KG1 (cell line): ENCODE measurements at places on chromosomes 11 and 22.

DNA sequence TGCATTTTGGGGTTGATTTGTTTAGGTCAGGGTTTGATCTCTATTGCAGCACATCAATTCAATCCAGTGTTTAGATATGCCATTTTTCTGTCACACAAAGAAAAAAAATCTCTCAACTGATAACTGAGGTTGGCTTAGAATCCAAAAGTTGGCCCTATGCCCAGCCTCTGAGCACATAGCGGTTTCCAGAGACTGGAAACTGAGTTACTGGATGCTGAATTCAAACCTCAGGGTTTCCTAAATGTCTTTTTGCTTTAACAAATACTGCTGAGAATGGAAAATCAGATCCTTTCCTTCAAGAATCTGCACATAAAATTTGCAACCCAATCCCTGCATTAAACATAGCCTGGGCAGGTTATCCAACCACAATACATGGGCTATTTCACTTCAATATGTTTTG lies 4.0 kb downstream of the P4HA3 start:
- no peak for DNase-seq

- no peak for DNase-seq
Observed at GRCh38 chr22:32378707-32379272, 21.1 kb downstream of the RFPL3 start.

DNA sequence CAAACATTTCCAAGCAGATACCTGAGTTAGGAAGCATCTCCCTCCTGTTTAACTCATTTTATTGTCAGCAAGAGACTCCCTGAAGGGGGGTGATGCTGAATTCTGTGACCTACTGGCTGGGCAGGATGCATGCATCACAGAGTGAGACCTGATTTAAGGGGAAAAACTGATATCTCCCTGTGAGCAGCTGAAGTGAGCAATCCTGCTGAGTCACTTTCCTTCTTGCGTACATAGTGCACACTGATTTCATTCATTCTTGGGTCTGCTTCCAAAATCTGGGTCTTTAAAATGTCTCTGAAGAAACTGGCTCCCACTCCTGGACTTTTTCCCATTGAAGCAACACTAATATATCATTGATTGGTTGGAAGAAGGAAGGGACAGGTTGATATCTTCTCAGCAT lies 23.3 kb downstream of the P4HA3 start:
- no peak for DNase-seq

DNA sequence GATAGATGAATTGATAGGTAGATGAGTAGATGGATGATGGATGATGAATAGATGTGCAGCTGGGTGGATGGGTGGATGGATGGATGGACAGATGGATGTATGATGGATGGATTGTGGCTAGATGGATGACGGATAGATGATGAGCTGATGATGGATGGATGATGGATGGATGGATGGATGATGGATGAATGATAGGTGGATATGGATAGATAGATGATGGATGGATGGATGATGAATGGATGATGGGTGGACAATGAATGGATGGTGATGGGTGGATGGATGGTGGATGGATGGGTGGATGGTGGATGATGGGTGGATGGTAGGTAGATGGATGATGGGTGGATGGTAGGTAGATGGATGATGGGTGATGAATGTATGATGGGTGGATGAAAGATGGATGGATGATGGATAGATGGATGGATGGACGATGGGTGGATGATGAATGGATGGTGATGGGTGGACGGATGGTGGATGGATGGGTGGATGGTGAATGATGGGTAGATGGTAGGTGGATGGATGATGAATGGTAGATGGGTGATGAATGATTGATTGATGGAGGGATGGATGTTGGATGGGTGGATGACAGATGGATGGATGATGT lies 1261.7 kb downstream of the BRD1 start:
- no peak for DNase-seq

DNA sequence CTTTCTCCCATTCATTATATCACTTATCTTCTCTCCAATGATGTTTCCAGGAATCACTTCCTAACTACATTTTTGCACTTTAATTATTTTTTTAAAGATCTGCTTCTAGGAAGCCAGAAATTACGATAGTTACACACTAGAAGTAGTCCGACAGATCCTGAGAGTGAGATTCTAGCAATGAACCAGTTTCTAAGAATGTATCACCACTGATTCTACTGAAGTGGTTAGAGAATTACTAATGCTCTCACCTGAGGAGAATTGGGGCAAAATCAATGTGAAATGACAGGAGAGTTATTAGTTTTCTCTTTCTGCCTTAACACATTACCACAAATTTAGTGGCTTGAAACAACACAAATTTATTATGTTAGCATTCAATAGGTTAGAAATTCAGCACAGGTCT lies 241.2 kb downstream of the CASP12 start:
- DNase-seq: no peak

GRCh38 chr11:118008271-118008911 lies 22.2 kb downstream of the IL10RA start:
- no peak for DNase-seq

- no peak for DNase-seq
Observed at GRCh38 chr11:36417154-36417553, 92.9 kb downstream of the TRAF6 start.

- DNase-seq: no peak
Observed at GRCh38 chr11:25838918-25839625, 492.9 kb upstream of the ANO3 start.

- no peak for DNase-seq
Observed at GRCh38 chr11:83023410-83023809, 48.3 kb downstream of the RAB30 start.

GRCh38 chr11:107683807-107684206 lies 28.0 kb downstream of the SLN start:
- no peak for DNase-seq

DNA sequence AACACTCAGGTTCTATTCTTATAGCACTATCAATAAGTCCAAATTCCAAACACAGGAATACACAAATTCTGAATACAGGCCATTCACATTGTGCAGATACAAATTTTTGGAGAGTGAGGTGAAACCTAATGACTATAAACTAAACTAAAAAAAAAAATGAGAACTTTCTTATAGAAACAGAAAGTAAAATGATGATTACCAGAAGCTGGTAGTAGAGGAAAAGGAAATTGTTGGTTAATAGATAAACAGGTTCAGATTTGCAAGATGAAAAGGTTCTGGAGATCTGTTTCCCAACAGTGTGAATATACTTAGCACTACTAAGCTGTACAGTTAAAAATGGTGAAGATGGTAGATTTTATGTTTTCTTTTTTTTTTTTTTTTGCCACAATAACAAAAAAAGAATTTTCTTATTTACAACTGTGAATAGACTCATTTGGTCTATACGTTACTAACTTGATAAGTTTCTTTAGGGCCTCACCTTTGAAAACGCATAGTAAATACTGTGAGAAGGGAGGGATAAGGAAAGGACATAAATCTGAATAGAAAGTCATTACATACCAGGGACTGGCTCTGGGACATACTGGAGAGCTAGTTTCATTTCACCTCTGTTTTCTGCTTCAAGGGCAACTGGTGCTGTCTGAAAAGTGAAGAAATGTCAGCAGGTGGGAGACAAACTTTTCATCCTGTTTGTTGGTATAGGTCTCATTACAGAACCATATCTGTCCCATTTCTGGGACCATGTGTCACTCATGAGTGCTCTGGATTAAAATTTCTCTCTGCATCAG lies 14.2 kb upstream of the CCDC89 start:
- DNase-seq: no peak

DNA sequence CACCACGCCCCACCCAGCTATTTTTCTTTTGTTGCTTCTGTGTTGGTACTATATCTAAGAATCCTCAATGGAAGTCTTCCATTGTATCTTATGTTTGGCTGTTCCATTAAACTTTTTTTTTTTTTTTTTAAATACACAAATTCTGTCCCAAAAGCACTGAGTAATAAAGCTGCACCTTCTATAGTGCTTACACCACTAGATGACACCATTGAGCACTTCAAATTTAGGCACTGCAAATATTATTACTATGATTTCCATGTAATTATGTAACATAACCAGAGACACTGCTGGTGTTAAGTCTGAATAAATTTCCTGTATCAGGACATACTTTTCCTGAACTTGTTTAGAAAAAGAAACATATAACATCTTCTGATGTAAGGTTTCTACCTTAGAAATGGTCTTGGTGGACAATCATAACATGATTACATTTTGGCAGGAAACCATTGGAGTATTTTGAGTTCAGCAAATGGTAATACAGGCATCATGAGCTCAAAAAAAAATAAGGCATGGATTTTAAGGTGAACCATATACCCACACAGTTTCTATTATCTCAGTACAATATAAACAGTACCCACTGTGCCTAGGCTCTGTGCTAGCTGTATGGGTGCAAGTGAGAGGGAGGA lies 110.5 kb downstream of the ATG16L2 start:
- DNase-seq: no peak

- DNase-seq: no peak
Observed at GRCh38 chr11:44608991-44609782, 43.7 kb downstream of the CD82 start.
